ENCODE measurements at places on chromosomes 6 and 20.

- peak; percentile 28 for DNase-seq
These were observed 70.3 kb downstream of the SCAND1 start for GRCh38 chr20:35883778-35884540.

- no peak for DNase-seq
These were observed 158.7 kb downstream of the TMEM200A start for GRCh38 chr6:130524552-130524951.

- no peak for DNase-seq
These were observed 68.7 kb downstream of the PHACTR2 start for GRCh38 chr6:143746202-143747119.

DNA sequence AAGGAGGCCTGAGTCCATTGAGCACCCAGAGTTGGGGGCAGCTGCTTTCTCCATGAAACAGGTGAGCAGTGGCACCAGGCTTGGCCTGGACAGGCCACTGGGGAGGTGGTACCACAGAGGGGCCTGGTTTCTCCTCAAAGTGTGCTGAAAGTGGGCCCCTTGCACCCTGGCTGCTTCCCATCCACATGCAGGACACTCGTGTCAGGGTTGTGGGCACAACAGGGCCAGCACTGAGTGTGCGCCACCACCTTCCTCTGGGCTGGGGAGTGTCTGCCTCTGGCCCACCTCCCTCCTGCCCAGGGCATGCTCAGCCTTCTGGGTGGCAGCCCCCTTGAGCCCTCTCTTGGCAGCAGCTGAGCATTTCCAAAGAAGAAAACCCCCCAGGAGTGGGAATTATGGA is 5.2 kb upstream of the SLC22A1 start:
- no peak for DNase-seq

GRCh38 chr20:6269168-6269873 is 146.5 kb upstream of the FERMT1 start:
- DNase-seq: no peak

DNA sequence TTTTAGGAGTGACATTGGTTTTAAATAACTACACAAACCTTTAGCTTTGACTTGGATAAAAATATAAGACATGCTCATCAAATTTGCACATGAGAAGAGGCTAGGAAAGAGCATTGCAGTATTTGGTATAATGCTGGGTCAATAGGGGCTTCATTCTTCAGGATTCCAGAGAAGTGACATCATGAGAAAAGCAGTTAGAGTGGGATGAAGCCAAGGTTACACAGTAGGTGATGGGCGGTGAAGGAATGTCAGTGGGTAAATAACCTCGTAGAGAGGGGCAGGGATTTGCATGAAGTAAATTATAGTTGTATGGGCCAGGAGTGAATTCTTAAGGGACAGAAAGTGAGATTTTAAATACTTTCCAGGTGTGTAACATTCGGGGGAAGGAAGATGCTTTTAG is 216.2 kb downstream of the RFPL4B start:
- DNase-seq: no peak

GRCh38 chr20:7264137-7264536 is 496.7 kb downstream of the BMP2 start:
- DNase-seq: no peak

DNA sequence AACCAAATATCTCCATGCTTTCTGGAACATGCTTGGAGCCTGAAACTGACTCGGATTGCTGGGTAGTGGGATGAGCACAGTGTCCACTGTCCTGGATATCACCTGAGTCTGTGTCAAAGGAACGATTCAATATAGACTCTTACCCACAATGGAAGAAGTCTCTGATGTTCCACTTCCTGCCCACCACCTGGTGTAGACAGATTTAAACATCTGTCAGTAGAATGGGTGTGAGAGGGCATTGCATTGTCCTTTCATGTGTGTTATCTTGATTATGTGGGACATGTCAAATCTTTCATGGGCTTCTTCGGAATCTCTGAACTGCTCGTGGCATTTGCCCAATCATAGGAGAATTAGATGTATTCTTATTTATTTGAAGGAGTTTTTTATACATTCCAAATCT is 20.8 kb downstream of the ULBP3 start:
- no peak for DNase-seq

DNA sequence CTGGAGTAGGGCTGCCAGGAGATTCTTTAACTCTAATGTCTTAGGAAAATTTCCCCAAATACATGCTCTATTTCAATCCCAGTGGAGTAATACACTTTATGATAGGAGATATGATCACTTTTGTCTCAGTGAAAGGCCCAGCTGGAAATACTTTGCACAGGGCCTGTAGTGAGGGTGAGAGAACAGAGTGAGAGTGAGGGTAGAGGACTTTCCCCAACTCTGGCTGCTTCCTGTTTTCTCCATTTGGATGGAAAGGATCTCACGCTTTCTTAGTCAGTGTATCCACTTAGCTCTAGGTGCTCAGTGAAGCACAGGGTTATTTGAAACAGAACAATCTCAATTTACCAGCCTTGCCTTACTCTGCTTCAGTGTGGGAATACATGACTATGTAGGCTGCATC is 36.6 kb downstream of the FAM229B start:
- no peak for DNase-seq

DNA sequence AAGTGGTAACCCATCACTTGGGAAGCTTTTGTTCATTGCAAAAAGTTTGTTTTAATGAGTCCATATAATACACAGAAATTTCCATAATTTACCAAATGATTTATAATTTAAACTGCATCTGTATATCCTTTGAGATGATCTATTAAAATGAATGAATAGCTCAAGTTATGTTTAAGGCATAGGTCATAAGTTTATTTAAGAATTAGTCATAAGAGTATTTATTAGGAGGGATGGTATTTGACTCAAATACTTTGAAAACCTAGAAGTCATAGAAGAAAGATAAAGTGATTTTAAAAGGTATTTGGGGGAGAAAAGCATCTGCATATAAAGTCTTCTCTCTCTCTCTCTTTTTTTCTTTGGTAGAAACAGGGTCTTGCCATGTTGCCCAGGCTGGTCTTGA is 388.5 kb downstream of the CDKAL1 start:
- DNase-seq: no peak

- DNase-seq: peak; percentile 15
These were observed 164.9 kb upstream of the SASH1 start for GRCh38 chr6:148177589-148178233.

- DNase-seq: no peak
These were observed 26.2 kb downstream of the NTSR1 start for GRCh38 chr20:62734881-62735280.

DNA sequence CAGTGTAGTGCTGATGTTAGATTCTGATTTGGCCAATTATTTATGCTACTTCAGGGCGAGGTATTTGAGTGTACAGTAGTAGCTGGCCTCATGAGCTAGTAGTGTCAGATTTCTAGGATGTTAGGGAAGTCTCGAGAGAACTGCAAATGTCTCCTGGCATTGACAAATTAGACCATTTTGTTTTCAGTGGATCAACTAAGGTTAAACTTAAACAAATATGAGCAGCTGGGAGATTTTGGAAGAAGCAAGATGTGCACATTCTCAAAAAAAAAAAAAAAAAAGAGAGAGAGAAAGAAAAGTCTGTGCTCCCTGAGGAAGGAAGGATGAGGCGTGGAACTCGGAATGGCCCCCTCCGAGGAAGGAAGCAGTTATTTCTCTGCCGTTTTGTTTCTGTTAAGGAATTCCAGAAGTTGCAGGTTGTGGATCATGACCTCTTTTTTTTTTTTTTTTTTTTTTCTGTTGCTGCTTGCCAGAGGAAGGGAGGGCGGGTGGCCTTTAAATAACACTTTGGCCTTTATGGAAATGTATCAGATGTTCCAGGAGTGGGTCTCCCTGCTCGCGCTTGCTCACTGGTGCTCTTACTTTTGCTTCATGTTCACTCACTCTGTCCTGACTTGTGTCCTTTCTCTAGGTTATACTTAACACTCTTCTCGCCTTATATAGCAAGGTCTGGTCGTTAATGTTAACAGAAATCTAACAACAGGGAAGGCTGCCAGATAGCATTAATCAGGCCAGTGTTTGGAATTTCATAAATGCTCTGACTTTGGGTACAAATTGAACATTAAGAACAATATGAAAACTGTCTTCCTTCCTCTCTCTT is 124.4 kb downstream of the TCP11 start:
- no peak for DNase-seq

DNA sequence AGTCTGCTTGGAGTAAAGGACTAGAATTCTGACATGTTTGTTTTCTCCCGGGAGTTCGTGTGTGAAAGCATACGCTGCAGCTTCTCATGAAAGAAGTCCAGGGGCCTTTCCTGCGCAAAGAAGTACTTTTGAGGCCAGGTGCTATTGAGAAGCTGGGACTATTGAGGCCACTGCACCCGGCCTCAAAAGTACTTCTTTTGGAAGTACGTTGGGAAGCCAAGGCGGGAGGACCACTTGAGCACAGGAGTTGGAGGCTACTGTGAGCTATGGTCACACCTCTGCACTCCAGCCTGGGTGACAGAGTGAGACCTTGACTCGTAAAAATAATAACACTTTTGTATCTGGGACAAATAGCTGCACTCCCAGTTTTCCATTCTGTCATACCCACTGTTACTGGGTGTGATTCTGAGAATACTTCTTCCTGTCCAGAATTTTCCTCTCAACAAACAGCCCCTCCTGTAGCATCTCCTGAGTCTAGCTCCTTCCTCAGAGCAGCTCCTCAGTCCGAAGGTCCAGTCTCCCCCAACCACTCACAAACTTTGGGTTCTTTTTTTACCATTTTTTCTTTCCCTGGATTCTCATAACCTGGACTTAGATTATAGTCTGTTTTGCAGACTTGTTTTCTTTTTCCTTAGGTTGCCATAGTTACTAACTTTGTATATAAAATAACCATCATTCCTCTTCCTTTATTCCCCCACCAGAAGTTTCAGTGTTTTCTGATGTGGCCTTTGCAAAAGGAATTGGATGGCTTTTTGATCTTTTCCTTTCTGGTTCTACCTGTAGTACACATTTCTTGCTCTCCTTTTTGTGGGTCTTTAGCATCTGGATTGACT is 12.7 kb downstream of the STK35 start:
- DNase-seq: no peak

DNA sequence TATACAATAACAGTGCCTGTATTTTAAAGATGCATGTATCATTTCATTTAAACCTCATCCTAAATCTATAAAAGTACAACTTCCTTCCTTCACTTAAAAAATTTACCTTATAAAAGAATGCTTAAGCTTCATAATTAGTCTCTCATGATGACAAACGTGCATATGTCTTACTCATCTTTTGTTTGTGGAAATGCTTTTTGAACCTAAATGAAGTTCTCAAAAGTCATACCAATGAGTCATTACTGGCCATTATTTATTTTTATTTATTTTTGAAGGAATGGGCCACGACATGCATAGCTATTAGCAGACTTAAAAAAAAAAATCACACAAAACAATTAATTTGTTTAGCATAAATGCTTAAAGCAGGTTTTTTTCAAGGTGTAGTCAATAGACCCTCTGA is 3.7 kb downstream of the TFB1M start:
- DNase-seq: no peak

DNA sequence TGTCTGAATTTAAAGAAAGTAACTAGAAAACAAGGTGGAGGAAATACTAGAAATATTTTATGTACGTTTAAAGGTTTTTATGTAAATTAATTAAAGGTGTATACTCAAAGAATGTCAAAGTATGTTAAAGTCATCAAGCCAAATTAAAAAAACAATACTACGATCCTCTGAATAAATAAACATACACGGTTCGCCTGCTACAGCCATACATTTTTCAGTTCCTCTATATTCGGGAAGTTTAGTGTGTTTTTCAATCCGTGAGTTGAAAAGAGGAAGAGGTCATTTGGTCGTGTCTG is 626 bp downstream of the STX7 start:
- DNase-seq: no peak

- DNase-seq: no peak
These were observed at the start of gene RIMS1 for GRCh38 chr6:71886184-71887005. Gene RIMS1 (plus strand): TSS chr6:71886550. CDS start chr6:71887024, 474 bp downstream.

DNA sequence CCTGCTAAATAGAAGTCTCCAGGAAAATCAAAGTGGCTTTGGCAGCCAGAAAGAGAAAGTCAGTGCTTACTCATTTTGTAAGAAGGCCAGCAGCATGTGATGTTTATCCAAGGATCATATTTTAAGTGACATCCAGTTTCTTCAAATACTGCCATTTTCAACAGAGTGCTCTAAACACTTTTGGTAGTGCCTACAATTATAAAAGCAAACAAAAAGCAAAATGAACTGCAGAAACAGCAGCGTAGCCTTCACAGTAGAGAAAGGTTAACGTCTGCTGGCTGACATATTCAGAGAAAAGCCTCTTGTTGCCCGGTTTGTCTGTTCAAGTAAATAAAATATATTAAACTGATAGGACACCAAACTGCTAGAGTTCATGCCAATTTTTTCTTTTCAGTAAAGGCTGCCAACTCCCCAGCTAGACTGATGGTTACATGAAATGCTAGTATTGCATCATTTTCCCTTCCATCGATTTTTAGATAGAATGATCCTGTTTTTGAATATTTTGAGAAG is 705.7 kb upstream of the SLC35B3 start:
- DNase-seq: no peak

- no peak for DNase-seq
These were observed 61.7 kb upstream of the EYA4 start for GRCh38 chr6:133179481-133179880.

- DNase-seq: no peak
These were observed 16.8 kb downstream of the LAMA4 start for GRCh38 chr6:112237595-112237994.

DNA sequence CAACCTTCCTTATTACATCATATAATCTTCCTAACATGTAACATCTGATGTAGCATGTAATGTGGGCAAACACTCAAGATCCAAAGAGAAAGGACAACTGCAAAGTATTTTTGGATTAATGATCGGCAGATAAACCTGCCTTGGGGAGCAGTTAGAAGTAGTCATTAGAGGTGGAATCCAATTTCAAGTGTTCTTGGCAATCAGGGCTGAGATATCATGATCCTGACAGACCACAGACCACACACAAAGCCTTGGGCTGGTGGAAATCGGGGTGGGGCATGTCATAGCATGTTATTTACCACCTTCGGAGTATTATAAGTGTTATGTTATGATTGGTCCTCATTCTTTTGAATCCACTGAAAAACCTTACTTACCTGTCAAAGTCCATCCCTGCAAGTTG is 16.3 kb downstream of the NCOA5 start:
- no peak for DNase-seq

GRCh38 chr6:168628176-168628553 is 187.2 kb downstream of the SMOC2 start:
- DNase-seq: no peak

- no peak for DNase-seq
These were observed 179.4 kb upstream of the PDE10A start for GRCh38 chr6:165842281-165842936.

- DNase-seq: no peak
These were observed 79.9 kb upstream of the GLP1R start for GRCh38 chr6:38968702-38969149.

Data from stimulated activated CD4-positive, alpha-beta T cell treated with anti-CD3 and anti-CD28 coated beads, Interleukin-1b, Interleukin-23, amount 100 ng/mL, for 1 hour (primary cell).